ENCODE measurements at places on chromosomes 11 and 22.

DNA sequence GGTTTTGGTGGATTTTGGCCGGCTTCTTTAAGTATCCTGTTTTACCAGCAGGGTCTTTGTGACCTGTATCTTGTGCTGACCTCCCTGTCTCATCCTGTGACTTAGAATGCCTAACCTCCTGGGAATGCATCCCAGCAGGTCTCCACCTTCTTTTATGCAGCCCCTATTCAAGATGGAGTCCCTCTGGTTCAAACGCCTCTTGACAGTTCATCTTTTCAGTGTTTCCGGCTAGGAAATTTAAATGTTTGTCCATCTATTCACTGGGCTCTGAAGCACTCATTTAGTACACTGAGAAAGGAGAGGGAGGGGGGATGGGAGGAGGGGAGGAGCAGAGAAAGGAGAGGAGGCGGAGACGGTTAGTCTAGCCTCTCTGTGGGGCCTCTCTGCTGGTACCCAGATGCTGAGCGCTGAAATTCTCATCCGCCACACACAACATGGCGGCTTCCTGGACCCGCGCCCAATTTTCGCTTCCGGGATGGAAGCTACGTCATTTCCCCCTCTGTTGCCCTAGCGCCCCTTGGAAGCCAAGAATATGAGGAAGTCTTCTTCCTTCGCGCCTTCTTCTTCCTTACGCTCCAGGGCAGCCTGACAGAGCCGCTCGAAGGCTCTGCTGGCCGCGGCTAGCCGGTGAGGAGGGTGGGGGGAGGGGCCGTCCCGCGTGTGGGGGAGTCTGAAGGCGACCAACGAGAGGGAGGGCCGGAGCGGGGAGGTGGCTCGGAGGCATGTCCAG, 69.0 kb upstream of the SYT13 start:
- peak; percentile 79 for DNase-seq

GRCh38 chr11:7473717-7474116, 11.6 kb upstream of the OLFML1 start:
- DNase-seq: no peak

DNA sequence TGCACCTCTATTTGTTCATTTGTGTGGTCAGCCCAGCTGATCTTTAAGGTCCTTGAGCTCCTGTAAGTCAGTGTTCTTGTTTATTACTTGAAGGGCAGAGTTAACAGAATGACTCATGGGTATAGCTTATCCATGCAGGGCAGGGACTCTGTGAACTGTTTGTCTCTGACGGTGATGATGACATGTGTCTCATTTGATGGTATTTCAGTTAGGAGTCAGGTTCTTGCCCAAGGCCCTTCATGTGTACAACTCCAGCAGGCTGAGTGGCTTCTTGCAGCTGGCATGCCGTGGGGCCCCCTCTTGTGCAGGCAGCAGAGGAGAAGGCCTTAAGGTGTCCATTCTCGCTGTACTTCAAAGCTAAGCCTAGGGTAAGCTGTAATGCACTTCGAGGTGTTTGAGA, 165.1 kb downstream of the DBX1 start:
- DNase-seq: no peak

- no peak for DNase-seq
Observed at GRCh38 chr11:72818971-72819370, 4.8 kb downstream of the ATG16L2 start.

- no peak for DNase-seq
Observed at GRCh38 chr11:60866911-60867870, at the start of gene ZP1. TSS of gene ZP1 (plus strand) at chr11:60867542. CDS start at chr11:60867562, 20 bp downstream.

DNA sequence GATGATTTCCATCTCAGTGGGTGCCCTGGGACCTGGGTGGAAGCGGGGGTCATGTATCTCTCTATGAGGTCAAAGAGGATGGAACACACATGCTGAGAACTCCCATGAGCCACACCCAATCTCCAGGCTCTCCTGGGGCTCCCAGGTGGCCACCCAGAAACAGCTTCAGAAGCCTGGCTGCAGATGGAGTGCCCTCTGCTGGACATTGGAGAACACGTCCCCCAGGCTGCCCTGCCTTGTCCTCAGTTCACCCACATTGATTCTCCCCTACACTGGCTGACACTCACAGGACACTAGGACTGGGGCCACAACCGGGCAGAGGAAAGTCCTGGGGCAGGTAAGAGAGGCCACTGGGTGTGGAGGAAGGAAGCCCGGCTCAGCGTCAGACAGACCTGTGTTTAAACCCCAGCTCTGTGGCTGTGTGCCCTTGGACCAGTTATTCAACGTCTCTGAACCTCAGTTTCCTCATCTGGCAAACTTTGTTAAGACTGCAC, 4.5 kb upstream of the NOL12 start:
- DNase-seq: peak; percentile 77

DNA sequence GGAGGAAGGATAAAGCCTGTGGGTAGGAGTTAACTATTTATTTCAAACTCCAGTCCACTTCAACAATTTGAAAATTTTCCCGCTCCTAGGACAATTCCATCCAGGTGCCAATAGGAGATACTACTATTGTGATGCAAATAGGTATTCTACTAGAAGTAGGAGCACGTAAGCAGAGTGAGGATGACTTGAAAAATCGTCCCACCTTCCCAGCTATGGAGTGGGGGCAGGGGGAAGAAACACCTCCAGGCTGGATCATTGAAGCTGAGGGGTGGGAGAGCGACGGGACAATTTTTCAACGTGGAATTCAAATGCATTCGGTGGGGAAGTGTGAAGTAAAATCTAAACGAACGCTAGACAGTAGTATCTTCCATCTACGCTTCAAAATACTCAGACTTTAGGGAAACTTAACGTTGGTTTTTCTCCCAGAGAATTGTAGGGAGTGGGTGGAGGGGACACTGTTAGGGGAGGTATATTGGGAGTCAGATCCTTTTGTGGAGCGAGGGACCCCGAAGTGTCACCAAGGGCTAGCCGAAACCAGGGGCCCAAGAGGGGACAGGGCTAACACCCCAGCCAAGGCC, 523 bp upstream of the ARHGAP42 start:
- DNase-seq: no peak

DNA sequence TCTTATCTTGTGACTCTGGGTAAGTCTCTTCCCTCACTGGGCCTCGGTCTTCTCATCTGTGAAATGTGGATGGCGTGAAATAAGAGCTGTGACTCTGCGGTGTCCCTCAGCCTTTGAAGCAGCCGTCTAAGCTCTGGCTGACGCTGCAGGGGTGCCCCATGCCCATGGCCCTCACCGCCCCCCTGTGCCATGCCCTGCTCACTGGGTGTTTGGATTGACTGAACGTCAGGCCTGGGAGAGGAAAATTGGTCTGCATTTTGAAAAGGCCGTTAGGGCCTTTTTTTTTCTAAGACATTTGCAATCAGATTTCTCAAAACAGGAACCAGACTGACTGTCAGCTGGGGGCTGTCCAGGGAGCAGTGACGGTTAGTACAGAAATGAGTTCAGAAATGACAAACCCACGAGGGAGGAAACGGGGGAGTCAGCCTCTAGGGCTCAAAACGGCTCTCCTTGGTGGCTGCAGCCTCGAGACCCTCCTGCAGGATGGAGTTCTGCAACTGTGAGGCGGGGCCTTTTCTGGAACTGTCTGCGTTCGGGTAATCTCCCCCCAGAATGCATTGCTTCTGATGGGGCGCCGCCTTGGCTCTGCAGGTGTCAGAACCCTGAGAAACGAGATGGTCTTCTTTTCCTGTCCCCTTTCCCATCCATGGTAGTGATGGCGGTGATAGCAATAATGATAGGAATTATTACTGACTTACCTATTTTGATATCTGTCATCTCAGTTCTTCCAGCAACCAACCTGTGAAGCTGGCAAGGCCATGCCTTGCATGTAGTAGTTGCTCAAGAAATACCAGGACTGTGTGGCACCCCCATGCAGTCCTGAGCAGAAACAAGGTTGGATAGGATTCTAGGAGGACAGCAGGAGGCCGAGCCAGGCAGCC, 2.0 kb downstream of the GRK2 start:
- no peak for DNase-seq

GRCh38 chr11:75872887-75873416, 57.9 kb downstream of the UVRAG start:
- no peak for DNase-seq

- no peak for DNase-seq
Observed at GRCh38 chr11:17156283-17156682, 51.5 kb downstream of the PIK3C2A start.

GRCh38 chr11:25859776-25860175, 472.2 kb upstream of the ANO3 start:
- DNase-seq: no peak

DNA sequence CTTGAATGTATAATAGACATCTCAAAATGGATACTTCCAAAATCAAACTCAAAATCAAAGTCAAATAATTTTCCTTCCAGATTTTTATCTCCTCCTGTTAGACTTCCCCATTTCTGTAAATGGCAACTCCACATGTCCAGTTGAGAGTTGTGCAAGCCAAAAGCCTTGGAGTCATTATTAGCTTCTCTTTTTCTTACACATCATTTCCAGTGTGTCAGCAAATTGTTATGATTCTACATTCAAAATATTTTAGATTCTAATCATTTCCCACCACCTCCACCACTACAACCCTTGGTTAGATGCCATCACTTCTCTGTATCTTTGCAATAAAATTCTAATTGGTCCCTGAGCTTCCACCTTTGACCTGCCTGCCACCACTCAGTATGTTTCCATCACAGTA, 155.7 kb downstream of the CNTN5 start:
- no peak for DNase-seq

DNA sequence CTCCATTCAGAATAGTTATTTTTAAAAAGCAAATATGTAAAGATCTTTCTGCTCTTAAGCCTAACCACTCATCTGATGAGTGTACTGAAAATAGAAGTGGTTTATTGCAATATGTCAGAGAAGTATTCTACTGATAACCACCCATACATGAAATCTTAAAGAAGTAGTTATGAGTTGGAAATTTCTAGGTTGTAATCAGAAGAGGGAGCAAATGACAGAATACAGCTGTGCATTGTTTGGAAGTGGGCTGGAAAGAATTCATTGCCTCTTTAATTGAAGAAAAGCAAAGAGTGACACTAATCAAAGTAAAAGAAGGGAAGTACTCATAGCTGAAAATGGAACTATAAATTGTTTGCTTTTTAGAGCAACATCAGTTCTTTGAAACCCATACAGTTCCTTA, 39.4 kb downstream of the FDX1 start:
- DNase-seq: no peak

GRCh38 chr22:20576445-20576816, 69.0 kb downstream of the MED15 start:
- no peak for DNase-seq

GRCh38 chr11:133306019-133306418, 226.3 kb downstream of the OPCML start:
- DNase-seq: no peak

- DNase-seq: no peak
Observed at GRCh38 chr11:45765836-45766235, 39.1 kb upstream of the SLC35C1 start.

GRCh38 chr11:34260072-34260575, 97.7 kb downstream of the ABTB2 start:
- no peak for DNase-seq

- DNase-seq: no peak
Observed at GRCh38 chr22:47000256-47000655, 237.8 kb downstream of the TBC1D22A start.

Measured in pancreas (tissue), 10 donors.